ENCODE measurements at places on chromosomes 7 and 10.

DNA sequence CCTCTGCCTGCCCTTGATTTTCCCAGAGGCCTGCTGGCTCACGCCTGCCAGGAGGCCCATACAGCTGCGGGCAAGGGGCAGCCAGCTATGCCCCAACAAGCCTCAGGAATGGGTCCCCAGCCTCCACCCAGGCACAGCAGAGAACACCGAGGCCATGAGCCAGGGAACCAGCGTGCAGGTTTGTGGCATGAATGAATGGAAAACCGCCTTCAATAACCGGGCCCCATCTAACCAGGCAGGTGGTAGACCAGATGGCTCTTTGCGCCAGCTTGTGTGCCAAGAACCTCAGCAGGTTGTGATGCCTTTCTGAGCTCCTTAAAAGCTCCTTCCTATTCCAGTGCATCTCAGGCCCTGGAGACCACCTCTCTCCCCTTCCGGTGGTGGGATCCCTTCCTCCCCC lies 50.2 kb downstream of the ELFN1 start:
- DNase-seq: no peak

- DNase-seq: no peak
Measured at GRCh38 chr10:43998021-43998809, 349.5 kb upstream of the ZNF32 start.

DNA sequence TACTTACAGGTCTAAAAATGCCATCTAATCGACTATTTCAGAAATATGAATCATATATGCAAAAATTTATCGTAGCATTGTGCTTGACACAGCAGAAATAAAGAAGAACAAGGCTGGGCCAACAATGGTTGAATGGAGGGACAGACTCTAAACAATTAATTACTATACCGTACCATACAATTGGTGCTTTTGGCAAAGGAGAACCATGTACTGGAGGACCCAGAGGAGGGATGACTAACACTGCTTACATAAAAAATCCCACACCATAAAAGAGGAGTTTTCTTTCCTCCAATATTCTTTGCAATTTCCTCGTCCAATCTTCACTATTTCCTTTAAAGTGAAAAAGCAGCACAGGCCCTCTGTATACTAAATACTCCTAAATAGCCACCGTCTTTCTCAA lies 94.1 kb downstream of the SGMS1 start:
- DNase-seq: no peak

- no peak for DNase-seq
Measured at GRCh38 chr7:30683816-30684215, 1.6 kb upstream of the CRHR2 start.

DNA sequence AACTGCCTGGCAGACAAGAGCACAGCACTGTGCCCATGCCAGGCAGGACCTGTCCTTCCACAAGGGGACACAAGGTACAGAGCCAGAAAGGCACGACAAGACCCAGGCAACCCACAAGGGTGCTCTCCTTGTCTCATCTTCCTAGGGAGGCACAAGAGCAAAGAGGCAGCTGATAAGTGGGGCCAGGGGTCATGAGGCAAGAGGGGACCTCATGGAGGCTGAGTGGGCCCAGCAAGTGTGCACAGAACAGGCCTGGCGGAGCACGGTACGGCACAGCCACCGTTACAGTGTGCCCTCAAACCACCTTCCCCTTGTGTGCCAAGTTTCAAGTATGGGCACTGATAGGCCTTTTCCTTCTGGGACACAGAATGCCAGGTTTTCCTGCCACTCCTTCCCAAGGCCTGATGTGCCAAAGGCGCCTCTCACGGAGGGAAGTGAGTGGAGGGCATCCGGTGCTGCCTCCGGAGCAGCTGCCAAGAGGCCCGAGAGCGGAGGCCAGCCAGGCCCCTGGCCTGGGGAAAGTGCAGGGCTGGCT lies 75.6 kb downstream of the FAM53B start:
- no peak for DNase-seq

- no peak for DNase-seq
Measured at GRCh38 chr7:102198417-102198956, 88.2 kb upstream of the SH2B2 start.

- DNase-seq: no peak
Measured at GRCh38 chr7:72781631-72782030, 46.4 kb downstream of the TYW1B start.

DNA sequence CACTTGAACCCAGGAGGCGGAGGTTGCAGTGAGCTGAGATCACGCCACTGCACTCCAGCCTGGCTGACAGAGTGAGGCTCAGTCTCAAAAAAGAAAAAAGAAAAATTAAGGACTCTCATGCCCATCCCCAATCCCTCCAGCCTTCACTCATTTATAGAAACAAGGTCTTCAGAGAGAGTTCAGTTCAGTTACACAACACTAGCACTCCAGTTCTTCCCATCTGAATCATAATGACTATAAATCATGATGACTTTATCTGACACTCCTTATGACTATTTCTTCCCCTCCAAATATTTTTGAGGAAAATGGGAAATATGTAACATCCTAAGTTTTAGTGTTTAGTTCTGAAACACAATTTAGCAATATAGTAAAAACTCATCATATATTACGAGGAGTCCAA lies 107.4 kb upstream of the LSM8 start:
- no peak for DNase-seq
